ENCODE measurements at places on chromosomes 1 and 21.

- no peak for DNase-seq
Measured at GRCh38 chr1:103180660-103181059, 72.3 kb upstream of the COL11A1 start.

GRCh38 chr21:46214478-46215340 lies 13.9 kb downstream of the LSS start:
- no peak for DNase-seq

DNA sequence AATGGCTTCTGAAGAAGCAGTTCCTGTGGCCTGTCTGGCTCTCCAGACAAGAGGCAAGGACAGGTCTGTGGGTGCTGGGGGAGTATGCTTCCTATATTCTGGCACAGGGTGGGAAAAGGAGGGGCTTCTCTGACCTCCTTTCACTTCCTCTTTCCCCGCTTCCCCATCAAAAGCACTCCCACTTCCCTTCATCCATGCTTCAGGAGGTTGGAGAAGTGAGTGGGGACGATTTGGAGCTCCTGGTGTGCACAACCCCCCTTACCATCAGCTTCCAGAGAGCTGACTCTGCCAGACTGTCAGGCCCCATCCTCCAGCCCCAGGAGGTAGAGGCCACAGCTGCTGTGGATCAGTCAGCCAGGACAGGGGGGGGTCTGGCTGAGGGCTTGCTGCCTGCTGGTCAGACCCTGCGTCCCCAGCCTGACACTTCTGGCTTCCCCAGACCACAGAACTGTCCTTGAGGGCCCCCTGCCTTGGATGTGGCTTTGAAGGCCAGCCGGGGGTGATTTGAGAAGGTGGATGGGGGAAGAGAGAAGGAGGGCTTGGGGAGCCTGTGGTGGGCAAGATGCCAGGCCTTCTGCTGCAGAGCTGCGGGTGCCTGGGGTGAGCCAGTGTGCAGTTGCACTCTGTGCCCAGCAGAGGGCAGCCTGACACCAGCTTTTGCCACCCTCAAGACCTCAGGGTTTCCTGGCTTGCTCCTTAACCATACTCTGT lies 21.5 kb upstream of the TMEM222 start:
- DNase-seq = peak; percentile 76

GRCh38 chr1:25516686-25517085 lies 26.7 kb upstream of the LDLRAP1 start:
- DNase-seq = no peak

GRCh38 chr1:235908742-235909520 lies 42.2 kb upstream of the LYST start:
- DNase-seq = no peak

- peak; percentile 23 for DNase-seq
Measured at GRCh38 chr1:248688527-248689298, 13.9 kb downstream of the OR14I1 start.

DNA sequence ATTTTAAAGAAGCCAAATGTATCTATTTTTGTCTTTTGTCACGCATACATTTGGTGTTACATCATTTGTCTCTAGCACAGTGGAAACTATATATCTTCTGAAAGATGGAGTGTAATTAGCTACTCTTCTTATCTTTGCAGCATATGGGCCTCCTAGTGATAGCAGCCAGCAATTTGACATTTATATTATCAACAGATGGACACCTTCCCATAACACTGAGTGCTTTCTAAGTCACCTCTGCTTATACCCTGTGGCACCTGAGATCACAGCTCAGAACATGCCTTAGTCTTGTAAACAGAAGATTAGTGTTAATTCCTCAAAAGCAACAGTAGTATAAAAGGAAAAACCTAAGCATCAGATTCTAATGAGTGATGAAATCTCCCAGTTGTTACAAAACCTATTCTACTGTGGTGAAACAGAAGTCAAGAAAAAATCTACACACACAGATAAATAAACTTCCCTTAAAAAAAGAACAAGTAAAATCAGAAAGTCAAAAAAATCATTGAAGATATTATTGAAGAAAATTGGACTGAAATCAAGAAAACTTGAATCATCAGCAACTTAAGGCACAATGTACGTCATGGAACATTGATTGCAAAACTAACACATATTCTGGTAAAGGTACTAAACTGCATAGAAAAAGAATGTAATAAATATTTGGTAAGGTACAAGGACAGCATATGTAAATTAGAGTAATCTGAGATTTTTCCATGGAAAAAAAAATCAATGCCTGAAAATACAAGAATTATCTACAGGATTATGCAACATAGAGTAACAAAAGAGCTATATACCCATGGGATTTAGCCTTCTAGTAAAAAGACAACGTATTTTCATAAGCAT lies 61.7 kb downstream of the KCNT2 start:
- no peak for DNase-seq

DNA sequence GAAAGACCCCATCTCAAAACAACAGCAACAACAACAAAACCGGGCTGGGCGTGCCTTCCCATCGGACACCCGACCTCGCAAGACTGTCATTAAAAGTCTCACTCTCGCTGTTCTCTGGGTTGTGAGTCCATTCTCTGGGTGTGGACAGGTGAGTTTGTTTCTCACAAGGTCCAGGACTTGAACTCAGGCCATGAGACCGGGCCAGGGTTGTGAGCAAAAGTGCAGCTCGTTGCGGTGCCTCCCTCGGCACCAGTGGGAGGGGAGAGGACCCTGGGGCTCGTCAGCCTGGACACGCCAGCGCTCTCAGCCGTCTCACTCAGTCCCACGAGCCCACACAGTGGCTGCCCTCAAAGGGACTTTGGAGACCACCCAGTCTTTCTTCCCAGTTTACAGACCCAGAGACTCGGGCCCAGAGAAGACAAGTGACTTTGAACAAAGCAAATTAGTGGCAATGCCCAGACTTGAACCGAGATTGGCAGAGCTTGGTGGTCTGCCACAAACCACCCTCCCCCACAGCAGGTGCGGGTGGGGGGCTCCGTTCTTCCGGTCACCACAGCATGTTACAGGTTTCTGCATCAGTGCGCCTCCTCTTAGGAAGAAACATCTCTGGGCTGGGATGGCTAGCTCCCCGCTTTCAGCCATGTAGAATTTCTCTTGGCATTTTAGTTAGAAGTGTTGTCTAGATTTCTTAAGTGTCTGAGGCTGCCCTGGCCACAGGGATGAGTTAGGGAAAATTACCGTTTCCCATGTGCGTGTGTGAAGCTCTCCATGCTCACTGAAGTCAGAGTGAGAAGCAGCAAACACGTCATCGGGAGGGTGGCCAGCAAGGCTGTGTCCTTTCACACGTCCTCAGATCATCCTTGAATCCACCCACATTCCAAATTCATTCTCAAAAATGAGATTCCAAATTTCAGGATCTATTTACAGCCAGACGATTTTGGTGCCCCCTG lies 28.3 kb downstream of the LRRC3 start:
- DNase-seq = no peak

DNA sequence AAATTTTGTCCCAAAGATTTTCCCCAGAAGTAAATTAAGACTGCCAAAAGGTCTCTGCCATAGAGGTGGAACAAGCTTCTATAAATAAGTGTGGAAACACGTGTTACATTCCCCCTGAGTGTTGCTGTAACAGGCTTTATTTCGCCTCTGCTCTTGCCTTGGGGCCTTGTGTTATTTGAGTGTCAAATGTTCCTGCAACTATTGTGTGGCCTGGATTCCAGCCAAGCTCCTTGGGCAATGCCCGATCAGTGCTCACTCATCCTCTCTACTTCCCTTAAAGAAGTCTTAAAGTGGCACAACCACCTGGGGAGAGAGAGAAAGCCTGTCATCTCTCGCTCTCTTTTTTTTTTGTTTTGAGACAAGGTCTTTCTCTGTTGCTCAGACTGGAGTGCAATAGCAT lies 156.7 kb downstream of the NR5A2 start:
- no peak for DNase-seq

DNA sequence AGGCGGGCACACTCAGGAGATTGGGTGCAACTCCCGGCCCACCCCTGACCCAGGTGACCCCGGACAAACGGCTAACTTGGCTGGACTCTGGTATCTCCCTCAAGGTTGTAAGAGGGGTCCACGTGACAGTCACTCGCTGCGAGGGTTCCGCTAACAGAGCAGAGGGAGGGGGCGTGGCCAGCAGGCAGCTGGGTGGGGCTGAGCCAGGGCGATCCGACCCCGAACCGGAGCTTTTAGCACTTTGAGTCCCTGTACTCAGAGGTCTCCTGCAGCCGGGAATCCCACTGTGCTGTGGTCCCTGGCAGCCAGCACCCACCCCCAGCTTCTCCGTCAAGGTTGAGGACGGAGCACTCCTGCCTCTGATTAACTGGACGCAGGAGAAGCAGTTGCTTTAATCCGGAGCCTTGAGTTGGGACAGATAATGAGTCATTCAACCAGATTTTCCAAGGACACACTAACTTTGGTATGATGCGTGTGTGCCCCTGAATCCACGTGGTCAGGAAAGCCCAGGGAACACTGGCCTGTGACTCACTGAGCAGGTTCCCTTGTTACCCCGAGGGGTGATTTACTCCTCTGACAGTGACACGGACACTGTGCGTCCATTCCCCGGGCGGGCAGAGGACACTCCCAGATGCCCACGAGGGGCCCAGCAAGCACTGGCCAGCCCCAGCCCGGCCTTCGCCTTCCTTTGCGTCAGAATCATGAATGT lies 16.8 kb downstream of the TRPM2 start:
- no peak for DNase-seq

GRCh38 chr1:240420766-240421165 lies 191.2 kb downstream of the GREM2 start:
- no peak for DNase-seq

DNA sequence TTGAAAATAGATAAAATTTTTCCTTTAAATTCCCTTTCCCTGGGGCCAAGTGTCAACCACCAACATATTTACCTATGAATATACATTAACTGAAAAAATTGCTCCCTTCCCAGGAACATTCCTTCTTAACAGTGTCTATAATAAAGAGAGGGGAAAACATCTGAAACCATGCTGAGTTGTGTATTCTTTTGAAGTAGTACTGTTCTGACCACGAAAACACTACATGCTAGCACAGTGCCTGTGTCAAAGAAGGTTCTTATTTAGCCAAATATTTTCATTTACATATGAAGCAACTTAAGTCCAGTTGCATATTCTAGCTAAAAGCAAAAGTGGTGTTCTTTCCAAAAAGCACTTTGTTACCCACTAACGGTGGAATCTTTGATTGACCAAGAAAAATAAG lies 311.2 kb downstream of the VAV3 start:
- DNase-seq = no peak

DNA sequence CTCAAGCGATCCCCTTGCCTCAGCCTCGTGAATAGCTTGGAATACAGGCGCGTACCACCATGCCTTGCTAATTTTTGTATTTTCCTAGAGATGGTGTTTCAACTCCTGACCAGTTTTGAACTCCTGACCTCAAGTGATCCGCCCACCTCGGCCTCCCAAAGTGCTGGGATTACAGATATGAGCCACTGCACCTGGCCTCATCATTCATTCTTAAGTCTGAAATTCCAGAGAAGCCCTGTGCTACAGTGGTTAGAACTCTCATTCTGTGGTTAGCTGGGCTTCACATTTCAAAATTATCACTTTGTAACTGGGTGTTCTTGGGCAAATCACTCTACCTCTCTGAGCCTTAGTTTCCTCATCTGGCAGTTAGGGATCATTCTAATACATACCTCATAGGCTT lies 86.1 kb upstream of the POU3F1 start:
- DNase-seq = no peak

GRCh38 chr1:22861764-22862440 lies 110.8 kb downstream of the LACTBL1 start:
- no peak for DNase-seq

GRCh38 chr1:67832737-67833601 lies at the start of gene GNG12:
Gene GNG12, minus strand, starts transcription at chr1:67833467. Its CDS starts 125,781 bp downstream, at chr1:67707686.
- DNase-seq = no peak

DNA sequence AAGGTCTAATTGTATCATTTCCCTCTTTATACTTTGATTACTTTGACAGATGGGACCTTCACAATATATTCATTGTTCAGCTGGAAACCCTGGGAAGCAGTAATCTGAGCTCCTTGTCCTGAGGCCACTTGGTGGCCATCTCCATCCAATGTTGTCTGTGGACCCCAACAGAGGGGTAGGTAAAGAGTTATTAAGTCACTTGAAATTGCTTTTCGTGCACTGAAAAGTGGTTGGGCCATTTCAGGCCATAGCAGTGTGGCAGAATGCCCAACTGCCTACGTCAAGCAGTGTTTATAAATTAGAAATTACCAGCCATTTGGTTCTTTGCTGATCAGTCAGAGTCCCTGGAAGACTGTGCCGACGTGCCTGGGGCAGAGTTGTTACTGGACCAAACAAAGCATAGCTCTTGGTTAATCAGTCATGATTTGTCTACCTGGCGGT lies 308.3 kb upstream of the USP25 start:
- no peak for DNase-seq

GRCh38 chr1:116559304-116559761 lies 11.5 kb downstream of the CD58 start:
- no peak for DNase-seq

- DNase-seq = no peak
Measured at GRCh38 chr1:75342786-75343185, 208.6 kb downstream of the LHX8 start.

DNA sequence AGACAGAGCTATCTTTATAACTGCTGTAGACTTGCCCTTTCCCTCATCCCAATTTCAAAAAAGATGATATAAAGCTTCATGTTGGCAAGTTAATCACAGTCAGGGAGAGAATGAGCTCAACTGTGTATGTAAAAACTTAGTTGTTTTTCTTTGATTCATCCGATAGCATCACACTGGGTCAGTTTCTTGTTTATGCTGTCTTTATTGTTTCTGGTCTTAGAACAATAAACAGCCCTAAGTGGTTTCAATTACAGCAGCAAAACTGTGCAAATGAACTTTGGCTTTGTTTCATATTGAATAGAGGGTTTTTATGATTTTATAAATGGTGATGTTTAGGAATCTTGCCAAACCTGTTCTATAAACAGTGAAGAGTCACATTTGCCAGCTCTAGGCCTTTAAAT lies 423.8 kb upstream of the CXADR start:
- DNase-seq = no peak

GRCh38 chr1:181033128-181033798 lies 520 bp upstream of the MR1 start:
- DNase-seq = no peak

DNA sequence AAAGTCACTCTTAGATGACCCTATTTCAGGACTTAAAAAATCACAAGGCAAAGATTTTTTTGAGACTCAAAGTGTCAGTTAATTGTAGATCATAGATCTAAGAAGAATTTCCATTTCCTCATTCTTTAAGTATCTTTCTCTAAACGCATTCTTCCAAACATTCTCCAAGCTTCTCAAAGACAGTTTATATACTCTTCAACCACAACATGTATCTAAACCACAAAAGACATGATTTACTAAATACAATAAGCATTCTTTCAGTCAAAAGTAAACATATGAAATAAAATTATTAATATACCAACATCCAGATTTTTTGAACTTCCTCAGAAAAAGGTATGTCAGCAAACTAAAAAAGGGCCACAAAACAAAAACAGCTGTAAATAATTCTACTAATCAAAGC lies 24.4 kb downstream of the RC3H1 start:
- no peak for DNase-seq

All from GM18507 (cell line).